Hepatocyte (in vitro differentiated cells): ENCODE measurements at places on chromosomes 5 and 9. TPM values are rescaled to one million over a fixed set of nuclear protein-coding genes. Genes with fewer than 3 reads are reported as not detected.
A peak's percentile ranks its signal among the peaks of the same experiment; 100 is the strongest.

- H3K27me3 ChIP-seq = no peaks in the 10 kb centered on the region
- H3K36me3 ChIP-seq = no peaks in the 10 kb centered on the region
- no peaks in the 10 kb centered on the region for H3K4me1 ChIP-seq
- no peak overlapping the region for H3K4me3 ChIP-seq
- DNase-seq = no peak
Measured at GRCh38 chr5:179123491-179124272, 63.5 kb downstream of the ZNF354C start.

GCNT4 gene
- 7.9 and 8.3 TPM in 2 replicates for total RNA-seq

- DNase-seq = no peak
- H3K27me3 ChIP-seq = no peaks in the 10 kb centered on the region
- H3K4me1 ChIP-seq = peaks cover 51% of the 10 kb centered on the region
- H3K27ac ChIP-seq = no peak overlapping the region
Measured at GRCh38 chr9:134359493-134360179, 33.4 kb downstream of the RXRA start.

GRXCR2 gene
- not detected in 2 replicates for total RNA-seq

PCDHA2 gene
- total RNA-seq = 2.3 and 3.9 TPM in 2 replicates

GRCh38 chr5:180785794-180786221 lies 16.8 kb downstream of the MGAT1 start:
- no peaks in the 10 kb centered on the region for H3K27me3 ChIP-seq
- peak; percentile 66 for DNase-seq
- peaks cover 27% of the 10 kb centered on the region for H3K4me1 ChIP-seq

DNA sequence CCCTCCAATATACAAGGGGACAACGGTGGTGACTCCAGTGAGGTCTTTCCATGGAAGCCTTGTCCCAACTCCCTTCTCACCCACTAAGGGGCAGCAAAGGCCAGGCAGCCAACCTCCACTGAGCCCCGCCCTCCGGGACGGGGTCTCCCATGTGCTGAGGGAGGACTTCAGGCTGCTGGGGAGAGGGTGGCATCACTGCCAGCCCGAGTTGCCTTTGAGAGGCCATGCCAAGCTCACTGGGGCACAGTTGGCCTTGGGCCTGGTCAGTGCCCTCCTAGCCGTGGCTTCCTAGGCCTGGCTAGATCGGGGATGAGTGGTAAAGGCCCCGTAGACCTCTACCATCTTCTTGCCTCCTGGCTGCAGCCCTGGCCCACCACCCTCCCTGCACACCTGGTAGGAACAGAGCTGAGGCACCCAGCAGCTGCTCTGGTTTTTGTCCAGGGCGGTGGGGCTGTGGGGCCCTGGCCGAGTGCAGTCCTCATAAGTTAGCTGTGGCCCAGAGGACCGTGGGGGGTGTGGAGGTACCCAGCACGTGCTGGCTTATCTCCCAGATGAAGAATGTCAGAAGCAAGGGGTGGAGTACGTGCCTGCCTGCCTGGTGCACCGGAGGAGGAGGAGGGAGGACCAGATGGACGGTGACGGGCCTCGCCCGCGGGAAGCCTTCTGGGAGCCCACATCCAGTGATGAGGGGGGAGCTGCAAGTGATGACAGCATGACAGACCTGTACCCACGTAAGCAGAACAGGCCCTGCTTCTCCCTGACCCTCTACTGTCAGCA lies 3.2 kb downstream of the SURF2 start:
- no peaks in the 10 kb centered on the region for H3K36me3 ChIP-seq
- DNase-seq = peak; percentile 59
- peaks cover 21% of the 10 kb centered on the region for H3K4me1 ChIP-seq

GRCh38 chr9:96217294-96217707 lies 84.7 kb downstream of the HSD17B3 start:
- H3K36me3 ChIP-seq = no peaks in the 10 kb centered on the region
- no peak overlapping the region for H3K4me3 ChIP-seq
- H3K27me3 ChIP-seq = no peaks in the 10 kb centered on the region
- peak overlapping the region; percentile 90 for H3K27ac ChIP-seq
- peaks cover 33% of the 10 kb centered on the region for H3K4me1 ChIP-seq

DNA sequence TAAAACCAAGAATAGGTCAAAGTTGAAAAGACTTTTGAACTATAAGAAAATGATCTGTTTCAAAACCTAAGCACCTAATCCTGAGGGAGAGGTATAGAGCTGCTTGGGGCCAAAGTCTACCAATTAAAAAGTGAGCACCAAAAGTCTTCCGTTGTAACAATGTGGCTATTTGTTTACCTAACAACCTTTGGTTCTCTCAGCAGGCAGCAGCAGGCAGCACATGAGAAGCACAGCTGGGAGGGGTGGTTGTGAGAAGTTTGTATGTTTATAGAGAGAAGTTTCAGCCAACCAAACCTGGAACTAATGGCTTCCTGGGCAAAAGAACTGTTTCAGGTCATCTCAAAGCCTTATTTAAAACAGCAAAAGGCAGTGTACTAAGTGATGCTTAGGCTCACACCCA lies 59.8 kb upstream of the TBC1D9B start:
- DNase-seq = peak; percentile 49
- H3K4me3 ChIP-seq = no peak overlapping the region
- no peaks in the 10 kb centered on the region for H3K4me1 ChIP-seq
- no peaks in the 10 kb centered on the region for H3K27me3 ChIP-seq

DNA sequence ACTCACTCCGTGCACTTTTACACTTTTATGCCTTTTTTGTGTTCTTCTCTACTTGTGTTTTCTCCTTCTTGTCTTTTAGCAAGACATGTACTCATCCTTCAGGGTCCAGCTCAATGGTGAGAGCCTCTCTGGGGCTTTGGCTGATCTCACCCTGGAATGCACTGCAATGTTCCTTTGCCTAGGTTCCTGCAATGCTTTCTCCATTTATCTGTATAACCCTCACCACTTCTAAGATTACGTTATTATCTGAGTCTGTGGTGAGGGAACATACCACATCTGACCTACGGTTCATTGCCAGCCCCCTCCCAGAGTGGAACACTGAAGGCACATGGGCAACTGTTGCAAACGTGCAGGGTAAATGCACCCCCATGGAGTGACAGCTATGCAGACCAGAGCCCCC lies 47.3 kb downstream of the KCNIP1 start:
- H3K36me3 ChIP-seq = no peaks in the 10 kb centered on the region
- no peaks in the 10 kb centered on the region for H3K27me3 ChIP-seq
- H3K27ac ChIP-seq = no peak overlapping the region
- no peak overlapping the region for H3K4me3 ChIP-seq
- peaks cover 8% of the 10 kb centered on the region for H3K4me1 ChIP-seq

DNA sequence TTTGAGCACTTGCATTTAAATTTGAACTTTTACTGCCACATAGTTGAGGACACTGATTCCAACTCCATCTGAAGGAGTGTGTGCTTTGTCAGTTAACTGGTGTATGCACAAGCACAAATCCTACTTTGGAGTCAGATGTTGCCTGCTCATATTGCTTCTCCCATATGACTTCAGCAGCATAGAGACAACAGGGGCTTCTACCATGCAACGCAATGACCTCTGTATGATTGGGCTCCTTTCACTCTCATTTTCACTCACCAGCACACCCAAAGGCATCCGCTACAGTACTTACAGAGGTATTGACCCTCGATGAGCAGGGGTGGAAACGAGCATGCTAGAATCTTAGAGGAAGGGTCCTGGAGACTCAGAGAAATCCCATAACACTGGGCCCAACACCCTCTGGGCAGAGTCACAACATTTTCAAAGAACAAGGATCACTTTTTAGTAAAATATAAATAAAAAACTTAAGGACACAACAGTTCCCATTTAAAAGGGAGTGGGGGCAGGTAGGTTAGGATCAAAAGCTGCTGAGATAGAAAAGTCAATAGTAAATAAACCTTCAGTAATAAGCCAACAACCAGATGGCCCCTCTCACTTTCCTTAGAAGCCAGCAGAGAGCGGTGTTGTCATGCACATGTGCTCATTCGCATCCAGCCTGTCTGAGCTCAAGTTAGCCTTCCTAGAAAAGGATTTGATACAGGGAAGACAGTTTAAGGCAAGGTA lies 203.8 kb downstream of the SNCAIP start:
- peak; percentile 87 for DNase-seq
- H3K27me3 ChIP-seq = no peaks in the 10 kb centered on the region
- H3K27ac ChIP-seq = no peak overlapping the region
- no peaks in the 10 kb centered on the region for H3K4me1 ChIP-seq
- no peak overlapping the region for H3K4me3 ChIP-seq

ABCA1 gene
- total RNA-seq = 76.1 and 87.4 TPM in 2 replicates

GRCh38 chr5:171415115-171415730 lies 4.2 kb upstream of the FGF18 start:
- no peak overlapping the region for H3K4me3 ChIP-seq
- peaks cover 2% of the 10 kb centered on the region for H3K4me1 ChIP-seq
- no peak overlapping the region for H3K27ac ChIP-seq
- no peaks in the 10 kb centered on the region for H3K27me3 ChIP-seq
- no peaks in the 10 kb centered on the region for H3K36me3 ChIP-seq

ARRDC1 gene
- 62.7 and 86.0 TPM in 2 replicates for total RNA-seq

TTC23L gene
- total RNA-seq = 0.07 and 0.76 TPM in 2 replicates

GRCh38 chr9:7892975-7893374 lies 93.4 kb upstream of the DMAC1 start:
- H3K36me3 ChIP-seq = no peaks in the 10 kb centered on the region
- H3K27ac ChIP-seq = no peak overlapping the region
- no peak for DNase-seq

- H3K4me1 ChIP-seq = no peaks in the 10 kb centered on the region
- no peak overlapping the region for H3K4me3 ChIP-seq
- H3K27me3 ChIP-seq = no peaks in the 10 kb centered on the region
- H3K27ac ChIP-seq = no peak overlapping the region
- H3K36me3 ChIP-seq = no peaks in the 10 kb centered on the region
- no peak for DNase-seq
Measured at GRCh38 chr9:114486205-114486963, 18.9 kb downstream of the WHRN start.

DNA sequence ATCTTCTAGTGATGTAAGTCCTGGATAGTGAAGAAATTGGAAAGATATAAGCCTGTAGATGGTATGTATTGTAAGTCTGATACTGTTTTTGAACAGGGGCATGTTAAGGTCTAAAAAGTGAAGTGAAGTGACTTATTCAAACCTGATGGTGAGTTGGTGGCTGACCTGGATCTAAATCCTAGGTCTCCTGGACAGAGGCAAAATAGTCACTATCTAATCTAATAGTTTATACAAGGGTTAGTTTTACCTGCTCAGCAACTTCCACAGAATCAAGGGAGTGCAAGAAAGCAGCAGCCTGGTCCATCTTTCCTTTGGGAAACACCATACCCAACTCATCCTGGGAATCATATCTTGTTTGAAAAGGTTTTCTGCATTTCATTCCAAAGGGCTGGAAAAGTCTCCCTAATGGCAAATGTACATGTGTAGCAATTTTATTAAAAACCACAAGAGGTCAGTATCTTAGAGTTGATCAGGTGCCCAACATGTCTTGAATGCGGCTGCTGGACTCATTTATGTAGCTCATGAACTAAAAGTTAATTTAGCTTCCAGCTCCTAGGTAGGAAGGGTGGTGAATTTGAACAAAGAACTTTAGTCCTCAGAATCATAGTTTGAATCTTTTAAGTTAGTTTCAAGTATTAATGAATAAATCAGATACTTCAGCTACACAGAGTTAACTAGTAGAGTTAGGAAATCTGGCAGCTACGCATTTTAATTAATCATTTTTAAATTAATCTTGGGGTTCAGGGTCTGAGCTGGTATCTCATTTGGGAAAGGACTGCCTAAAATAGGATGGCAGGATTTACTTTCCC lies 26.0 kb downstream of the SKP2 start:
- H3K4me3 ChIP-seq = no peak overlapping the region
- no peaks in the 10 kb centered on the region for H3K27me3 ChIP-seq
- no peak overlapping the region for H3K27ac ChIP-seq
- no peaks in the 10 kb centered on the region for H3K36me3 ChIP-seq

GRCh38 chr5:179215576-179215975 lies 129.7 kb downstream of the ADAMTS2 start:
- H3K27ac ChIP-seq = no peak overlapping the region
- no peaks in the 10 kb centered on the region for H3K36me3 ChIP-seq
- no peaks in the 10 kb centered on the region for H3K4me1 ChIP-seq
- no peak overlapping the region for H3K4me3 ChIP-seq
- no peak for DNase-seq
- no peaks in the 10 kb centered on the region for H3K27me3 ChIP-seq

DNA sequence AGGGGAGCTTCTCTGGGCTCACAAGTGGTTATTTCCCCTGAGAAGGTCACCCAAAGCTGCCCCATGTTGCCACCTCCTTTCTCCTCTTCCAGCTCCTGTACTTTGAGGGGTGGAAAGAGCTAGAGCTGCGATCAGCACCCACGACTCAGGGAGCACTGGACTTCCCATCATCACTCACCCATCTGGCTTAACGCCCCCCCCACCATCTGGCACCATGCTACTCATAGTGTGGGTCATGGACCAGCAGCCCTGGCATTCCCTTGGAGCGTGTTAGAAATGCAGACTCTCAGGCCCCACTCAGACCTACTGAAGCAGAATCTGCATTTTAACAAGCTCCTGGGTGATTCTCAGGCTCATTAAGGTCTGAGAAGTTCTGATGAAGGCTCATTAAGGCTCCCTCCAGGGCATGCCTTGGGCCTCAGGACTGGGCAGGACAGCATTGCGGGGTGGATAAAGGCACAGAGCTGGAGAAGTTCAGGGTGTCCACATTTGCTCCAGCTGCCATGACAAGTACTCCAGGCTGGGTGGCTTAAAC lies 67.3 kb downstream of the GALNT12 start:
- H3K36me3 ChIP-seq = no peaks in the 10 kb centered on the region
- H3K4me3 ChIP-seq = no peak overlapping the region
- H3K27me3 ChIP-seq = no peaks in the 10 kb centered on the region
- DNase-seq = no peak
- no peak overlapping the region for H3K27ac ChIP-seq
- peaks cover 8% of the 10 kb centered on the region for H3K4me1 ChIP-seq

- no peaks in the 10 kb centered on the region for H3K27me3 ChIP-seq
- no peak overlapping the region for H3K27ac ChIP-seq
- H3K36me3 ChIP-seq = no peaks in the 10 kb centered on the region
- no peaks in the 10 kb centered on the region for H3K4me1 ChIP-seq
- H3K4me3 ChIP-seq = no peak overlapping the region
Measured at GRCh38 chr9:91403665-91404543, 19.7 kb downstream of the NFIL3 start.

DNA sequence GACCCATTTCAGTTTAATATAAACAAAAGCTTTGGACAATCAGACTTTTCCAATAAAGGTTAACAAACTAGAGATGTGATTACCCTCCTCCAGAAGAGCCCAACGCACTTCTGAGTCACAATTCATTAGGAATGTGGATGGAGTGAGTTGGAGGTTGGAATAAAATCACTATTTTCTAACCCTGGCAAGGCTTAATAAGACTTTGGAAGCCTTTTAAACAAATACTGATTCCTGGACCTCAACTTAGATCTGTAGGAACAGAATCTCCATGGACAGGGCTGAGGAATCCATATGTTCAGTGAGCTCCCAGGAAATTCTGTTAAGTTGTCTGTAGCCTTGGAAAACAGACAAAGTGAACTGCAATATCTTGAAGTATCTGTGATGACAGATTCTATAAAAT lies 233.5 kb upstream of the ELL2 start:
- no peak overlapping the region for H3K4me3 ChIP-seq
- no peaks in the 10 kb centered on the region for H3K36me3 ChIP-seq
- peaks cover 2% of the 10 kb centered on the region for H3K4me1 ChIP-seq
- no peak overlapping the region for H3K27ac ChIP-seq

DNA sequence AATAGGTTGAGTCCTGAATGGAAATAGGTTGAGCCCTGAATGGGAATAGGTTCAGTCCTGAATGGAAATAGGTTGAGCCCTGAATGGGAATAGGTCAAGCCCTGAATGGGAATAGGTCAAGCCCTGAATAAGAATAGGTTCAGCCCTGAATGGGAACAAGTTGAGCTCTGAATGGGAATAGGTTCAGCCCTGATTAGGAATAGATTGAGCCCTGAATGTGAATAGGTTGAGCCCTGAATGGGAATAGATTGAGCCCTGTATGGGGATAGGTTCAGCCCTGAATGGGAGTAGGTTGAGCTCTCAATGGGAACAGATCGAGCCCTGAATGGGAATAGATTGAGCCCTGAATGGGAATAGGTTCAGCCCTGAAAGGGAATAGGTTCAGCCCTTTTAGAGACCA lies 590.8 kb upstream of the ADAMTS16 start:
- H3K27me3 ChIP-seq = no peaks in the 10 kb centered on the region
- no peak for DNase-seq
- no peaks in the 10 kb centered on the region for H3K4me1 ChIP-seq
- H3K27ac ChIP-seq = no peak overlapping the region
